ENCODE measurements at places on chromosomes 7 and 10.

GRCh38 chr10:126945351-126946030, 40.3 kb downstream of the DOCK1 start:
- DNase-seq = no peak

DNA sequence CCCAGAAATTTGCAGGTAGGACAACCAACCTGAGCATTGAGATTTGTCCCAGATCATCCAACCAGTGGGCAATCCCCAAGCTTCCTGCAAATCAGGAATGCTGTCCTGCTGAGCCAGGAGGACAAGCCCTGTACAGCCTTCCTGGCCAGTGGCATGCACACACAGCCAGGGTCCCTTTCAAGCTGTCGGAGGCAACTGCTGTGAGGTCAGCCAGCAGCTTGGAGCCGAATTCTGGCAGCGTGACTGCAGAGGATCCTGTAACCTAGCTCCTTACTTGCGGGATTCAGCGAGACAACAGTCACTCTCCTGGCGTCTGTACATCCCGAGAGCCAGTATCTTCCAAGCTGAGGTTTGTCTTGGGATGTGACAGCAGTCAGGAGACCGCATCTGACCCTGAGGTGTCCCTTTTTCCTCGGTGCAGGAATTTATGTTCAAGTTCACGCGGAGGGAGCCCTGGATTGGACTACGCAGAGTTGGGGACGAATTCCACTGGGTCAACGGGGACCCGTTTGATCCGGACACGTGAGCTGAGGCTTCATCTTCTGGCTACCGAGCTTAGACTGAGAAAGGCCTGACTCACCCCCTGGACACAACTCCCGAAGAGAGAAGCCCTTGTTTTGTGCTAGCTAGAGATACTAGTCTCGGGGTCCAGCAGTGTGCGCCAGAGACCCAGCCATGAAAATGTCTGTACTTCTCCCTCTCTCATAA, 18.3 kb downstream of the CLEC2L start:
- DNase-seq = no peak

DNA sequence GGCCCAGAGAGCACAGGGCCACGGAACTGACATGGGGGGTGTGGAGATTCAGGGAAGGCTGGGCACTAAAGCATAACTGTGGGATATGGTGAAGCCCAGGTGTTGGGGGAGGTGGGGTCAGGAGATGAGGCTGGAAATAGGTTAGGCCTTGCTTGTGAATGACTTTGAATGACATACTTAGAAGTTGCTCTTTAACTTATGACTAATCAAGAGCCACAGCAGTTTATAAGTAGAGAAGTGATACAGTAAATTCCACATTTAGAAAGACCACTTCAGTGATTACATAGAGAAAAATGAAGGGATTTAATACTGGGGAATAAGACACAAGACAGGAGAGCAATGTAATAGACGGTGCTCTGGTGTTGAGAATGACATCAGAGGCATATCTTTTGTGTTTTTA, 120.8 kb upstream of the SEC61G start:
- no peak for DNase-seq

GRCh38 chr10:49844775-49845595, 82.9 kb upstream of the OGDHL start:
- DNase-seq = no peak

DNA sequence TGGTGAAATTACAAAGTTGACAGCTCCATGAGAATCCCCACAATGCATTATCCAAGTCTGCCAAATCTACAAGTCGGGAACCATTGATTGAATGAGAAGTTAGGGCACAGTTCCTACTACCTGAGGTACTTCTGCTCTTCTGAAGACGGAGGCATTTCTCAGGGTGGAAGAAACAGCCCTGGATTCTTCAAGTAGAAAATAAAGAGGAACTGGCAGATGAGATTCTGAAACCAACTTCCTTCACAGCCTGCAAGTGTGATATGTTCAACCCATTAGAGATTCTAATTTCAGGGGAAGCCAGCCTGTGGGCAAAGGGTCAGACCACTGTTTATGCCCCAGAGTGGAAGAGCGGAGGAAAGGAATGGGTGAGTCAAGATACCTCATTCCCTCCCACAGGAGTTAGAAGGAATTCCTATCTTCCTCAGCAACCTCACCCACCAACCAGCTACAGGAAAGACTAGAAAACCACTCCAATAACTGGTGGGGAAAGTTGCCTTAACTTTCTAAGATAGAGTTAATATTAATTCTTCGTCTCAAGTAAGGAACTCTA, 50.5 kb upstream of the BMPER start:
- DNase-seq = no peak

DNA sequence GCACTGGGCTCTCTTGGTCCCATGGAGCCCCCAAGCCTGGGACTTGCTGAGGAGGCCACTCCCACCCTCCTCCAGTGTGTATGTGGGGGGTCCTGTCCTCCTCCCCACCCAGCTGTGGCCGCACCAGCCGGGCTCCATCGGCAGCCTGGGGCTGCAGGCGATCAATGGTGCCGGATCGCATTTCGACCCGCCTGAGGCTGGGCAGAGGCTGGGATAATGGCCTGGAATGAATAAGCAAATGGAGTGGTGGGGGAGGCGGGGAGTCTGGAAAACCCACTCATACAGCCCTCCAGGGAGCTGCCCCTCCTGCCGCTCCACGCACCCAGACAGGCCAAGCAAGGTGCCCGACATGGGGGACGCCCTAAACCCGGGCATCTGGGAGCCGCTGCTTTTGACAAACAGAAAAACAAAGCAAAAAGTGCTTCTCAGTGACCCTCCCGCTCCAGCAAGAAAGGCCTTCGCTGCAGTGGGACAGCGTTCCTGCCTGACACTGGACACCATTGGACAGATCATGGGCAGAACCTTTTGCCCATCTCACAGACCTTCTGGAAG, 160.5 kb downstream of the NRF1 start:
- DNase-seq = no peak

DNA sequence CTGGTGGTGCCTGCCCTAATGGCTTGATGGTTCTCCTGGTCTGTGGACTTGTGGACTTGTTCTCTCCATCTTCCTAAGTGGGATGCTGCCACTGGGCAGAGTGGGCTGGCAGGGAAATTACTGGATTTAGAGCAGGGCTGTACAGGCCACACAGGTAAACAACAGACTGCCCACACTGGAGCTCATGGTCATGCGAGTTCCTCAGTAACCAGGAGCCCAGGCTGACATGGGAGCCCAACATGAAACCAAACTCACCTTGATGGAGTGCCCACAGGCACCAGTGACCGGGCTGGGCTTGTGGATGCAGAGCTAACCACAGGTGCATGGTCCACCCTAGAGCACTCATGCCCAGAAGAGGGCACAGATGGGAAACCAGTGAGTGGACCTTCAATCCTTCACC, 116.7 kb downstream of the SLIT1 start:
- no peak for DNase-seq

Data from uterus (tissue), 4 donors.